ENCODE measurements at places on chromosomes 5 and 9.

- DNase-seq = no peak
Measured at GRCh38 chr5:131644822-131645221, 9.8 kb upstream of the RAPGEF6 start.

DNA sequence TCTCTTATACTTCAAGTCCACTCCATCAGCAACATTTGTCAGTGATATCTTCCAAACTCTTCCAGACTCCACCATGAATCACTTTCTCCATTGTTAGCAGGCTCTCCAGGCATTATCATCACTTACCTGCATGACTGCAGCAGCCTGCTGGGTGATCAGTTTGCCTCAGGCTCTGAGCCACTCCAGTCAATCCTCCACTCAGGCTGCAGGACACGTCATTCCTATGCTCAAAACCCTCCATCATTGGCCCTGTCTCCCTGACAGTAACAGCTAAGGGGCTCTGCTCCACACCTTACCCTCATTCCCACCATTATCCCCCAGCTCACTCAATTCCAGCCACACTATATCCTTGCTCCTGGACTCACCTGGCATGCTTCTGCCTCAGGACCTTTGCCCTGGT is 10.7 kb downstream of the DIRAS2 start:
- DNase-seq = no peak

GRCh38 chr5:35115920-35116319 is 68.2 kb upstream of the AGXT2 start:
- DNase-seq = no peak

GRCh38 chr5:75034137-75034739 is 18.1 kb downstream of the GCNT4 start:
- DNase-seq = peak; percentile 56

- no peak for DNase-seq
Measured at GRCh38 chr9:85730916-85731630, 10.7 kb downstream of the AGTPBP1 start.

DNA sequence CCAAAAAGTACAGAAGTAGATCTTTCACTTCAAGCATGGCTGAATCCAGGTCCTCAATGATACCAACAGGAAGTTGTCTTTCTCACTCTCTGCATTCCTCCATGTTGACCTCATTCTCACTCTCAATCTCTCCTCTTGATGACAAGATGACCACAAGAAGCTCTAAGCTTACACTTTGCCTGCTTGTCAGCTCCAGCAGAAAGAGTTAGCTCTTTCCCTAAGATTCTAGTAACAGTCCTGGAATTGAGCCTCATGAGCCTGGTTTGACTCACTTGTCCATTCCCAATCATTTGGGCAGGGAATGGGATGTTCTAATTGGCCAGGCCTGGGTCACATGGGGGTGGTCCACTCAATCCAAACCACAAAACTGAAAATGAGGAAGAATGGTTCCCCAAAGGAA is 3.3 kb upstream of the CLTA start:
- DNase-seq = no peak

DNA sequence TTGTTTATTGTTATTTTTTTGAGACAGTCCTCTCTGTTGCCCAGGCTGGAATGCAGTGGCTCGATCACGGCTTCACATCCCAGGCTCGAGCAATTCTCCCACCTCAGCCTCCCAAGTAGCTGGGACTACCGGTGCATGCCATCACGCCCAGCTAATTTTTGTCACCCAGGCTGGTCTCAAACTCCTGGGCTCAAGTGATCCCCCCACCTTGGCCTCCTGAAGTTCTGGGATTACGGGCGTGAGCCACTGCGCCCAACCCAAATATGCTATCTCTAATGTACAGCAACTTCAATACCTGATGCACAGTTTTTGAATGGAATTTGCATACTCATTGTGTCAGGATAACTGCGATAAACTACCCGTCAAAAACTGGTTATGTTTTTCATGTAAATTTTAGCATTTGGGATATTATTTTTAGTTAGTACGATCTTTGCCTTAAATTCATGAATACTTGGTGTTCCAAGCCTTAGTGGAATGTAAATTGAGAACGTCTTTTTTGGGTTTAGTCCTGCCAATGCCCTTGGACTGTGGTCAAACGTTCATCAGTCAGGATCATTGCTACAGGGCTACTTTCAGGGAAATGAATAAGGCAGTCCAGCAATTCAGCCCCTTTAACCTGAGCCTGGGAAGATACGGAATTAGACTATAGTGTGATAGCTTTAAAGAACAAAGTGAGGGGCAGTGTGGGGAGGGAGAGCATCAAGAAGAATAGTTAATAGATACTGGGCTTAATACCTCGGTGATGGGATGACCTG is 4.4 kb downstream of the UGCG start:
- no peak for DNase-seq

DNA sequence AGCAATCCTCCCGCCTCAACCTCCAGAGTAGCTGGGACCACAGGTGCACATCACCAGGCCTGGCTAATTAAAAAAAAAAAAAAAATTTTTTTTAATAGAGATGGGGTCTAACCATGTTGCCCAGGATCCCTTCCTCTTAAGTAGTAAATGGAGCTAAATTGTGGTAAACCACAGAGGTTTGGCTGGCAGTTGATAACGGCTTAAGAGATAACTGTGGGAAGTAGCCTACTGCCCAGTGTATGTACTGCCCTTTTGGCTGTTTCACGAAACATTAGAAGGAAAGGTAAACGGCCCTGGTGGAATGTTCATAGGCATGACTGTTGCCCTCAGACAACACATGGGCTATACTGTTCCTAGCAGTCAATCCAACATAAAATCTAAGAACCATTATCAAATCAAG is 44.4 kb downstream of the HMGCR start:
- DNase-seq = no peak

DNA sequence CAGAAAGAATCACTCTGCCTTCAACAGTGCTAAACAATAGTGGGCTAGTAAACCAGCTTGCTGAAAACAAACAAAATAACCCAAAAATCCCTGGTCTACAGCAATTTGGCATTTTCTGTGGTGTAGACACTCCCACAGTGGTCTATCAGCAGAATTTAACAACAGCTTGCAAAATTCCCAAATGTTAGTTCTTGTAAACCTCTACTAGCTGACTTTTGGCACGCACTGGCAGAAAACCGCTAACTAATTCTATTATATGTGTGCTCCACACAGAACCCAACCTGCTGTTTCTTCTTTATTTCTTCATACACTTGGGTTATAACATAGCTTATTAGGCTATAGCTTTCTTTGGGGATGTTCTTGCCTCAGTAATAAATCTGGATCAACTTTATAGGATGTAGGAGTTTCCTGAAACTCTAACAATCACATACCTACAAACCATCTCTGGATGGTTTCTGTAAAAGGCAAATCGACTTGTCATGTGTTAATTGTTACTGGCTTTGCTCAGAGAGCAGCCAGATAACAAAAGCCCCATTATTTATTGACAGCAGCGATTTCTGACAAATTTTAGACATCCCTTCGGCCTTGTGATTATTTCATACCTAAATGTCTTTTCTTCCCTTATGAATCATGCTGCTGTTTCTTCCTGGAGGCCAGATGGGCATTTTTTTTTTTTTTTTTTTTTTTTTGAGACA is 82.7 kb upstream of the NAA35 start:
- DNase-seq = no peak

- DNase-seq = no peak
Measured at GRCh38 chr5:178606269-178606668, 16.1 kb upstream of the COL23A1 start.

DNA sequence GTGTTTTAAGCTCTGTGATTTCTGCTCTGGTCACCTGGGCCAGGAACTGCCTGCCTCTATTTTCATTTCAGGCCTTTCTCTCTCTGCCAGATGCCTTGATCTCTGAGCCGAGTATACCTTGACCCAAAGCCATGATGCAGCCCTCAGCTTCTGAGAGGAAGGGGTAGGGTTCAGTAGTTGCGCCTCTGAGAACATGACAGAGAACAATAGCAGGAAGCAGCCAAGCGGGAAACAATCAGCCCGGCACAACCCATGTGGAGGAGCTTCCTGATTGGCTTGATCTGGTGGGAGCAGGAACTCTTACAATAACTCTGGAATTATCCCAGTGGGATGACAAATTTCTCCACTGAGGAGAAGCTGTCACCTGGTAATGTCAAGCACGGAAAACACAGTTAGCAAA is 127.4 kb downstream of the PALM2AKAP2 start:
- DNase-seq = no peak

DNA sequence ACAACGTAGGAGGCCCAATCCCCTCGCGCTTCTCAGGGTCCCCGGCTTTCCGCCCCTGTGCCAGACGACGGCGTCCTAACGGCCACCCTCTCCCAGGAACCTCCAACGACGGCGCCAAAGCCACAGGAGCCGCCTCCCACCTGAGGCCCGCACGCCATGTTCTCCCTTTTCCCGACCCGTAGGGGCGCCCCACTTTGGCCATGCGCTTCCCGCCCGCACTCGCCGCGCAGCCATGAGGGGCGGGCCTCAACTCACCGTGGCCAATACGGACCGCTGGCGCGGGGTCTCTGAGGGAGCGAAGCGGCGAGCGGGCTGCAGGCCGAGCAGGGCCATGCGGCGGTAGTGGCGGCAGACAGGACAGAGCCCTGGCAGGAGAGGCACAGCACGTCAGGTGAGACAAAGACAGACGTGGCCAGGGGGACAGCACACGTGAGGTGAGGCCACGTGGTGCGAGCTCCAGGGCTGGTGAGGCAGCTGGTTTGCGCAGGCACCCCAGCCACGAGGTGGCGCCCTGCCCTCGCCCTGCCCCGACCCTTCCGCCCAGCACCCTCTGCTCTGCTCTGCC is 1005.5 kb upstream of the PTPRD start:
- no peak for DNase-seq

GRCh38 chr5:159878988-159879471 is 37.3 kb upstream of the ADRA1B start:
- no peak for DNase-seq

DNA sequence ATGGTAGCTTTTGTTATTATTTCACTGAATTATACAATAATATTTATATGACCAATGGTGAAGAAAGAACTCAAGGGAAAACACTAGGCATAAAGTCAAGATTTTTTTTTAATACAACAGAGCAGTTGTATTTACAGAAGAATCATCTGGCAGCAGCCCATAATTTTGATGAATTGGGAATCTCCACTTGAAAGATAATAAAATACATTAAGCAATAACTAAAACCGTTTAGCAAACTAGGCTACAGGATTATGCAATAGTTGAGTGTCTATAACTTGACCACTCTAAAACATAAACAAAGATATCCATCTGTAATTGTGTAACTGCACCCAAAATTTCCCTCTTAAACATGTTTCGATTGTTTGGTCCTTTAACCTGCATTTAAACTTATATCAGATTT is 80.8 kb downstream of the SNCAIP start:
- no peak for DNase-seq

DNA sequence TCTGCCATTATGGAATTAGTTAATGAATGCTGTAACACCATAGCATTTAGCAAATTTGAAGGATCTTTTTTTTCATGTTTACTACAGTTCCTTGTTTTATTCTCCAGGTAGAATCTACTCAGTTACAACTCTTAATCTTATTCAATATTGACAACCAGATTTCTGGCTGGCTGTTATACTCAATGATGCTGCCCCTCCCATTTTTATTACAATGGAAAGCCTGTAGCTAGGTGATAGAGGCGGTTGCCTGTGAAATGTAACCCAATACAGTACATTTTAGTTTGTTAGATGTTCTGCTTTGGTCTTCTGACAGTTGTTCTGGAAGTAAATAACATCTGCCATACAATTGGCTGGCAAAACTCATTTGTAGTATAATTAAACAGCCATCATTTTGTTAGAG is 294.2 kb downstream of the DMRTA1 start:
- DNase-seq = no peak

DNA sequence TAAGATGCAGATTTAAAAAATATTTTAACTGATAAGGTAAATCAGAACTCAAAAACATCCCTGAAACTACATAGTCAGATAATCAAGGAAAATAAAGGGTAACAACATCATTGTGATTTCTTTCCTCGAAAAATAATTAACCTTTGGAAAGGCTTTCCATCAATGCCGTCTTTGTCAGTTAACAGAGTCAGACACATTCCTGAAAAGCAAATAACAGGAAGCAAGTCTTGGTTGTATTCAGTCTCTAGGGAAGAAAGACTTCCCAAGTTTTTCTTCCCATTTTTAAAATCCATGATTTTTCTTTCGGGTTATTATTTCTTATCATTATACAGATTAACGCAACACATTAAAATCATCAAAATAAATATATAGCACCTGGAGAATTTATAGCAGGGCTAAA is 256.4 kb upstream of the CDH6 start:
- no peak for DNase-seq

GRCh38 chr5:3022665-3023064 is 271.2 kb upstream of the IRX2 start:
- DNase-seq = no peak

GRCh38 chr9:27664121-27664779 is 91.0 kb upstream of the C9orf72 start:
- peak; percentile 11 for DNase-seq

GRCh38 chr9:83027153-83027891 is 35.6 kb downstream of the RASEF start:
- no peak for DNase-seq

- no peak for DNase-seq
Measured at GRCh38 chr5:179568721-179569120, 18.4 kb downstream of the RUFY1 start.

GRCh38 chr5:123512611-123513461 is 859 bp downstream of the CSNK1G3 start:
- DNase-seq = peak; percentile 48

DNA sequence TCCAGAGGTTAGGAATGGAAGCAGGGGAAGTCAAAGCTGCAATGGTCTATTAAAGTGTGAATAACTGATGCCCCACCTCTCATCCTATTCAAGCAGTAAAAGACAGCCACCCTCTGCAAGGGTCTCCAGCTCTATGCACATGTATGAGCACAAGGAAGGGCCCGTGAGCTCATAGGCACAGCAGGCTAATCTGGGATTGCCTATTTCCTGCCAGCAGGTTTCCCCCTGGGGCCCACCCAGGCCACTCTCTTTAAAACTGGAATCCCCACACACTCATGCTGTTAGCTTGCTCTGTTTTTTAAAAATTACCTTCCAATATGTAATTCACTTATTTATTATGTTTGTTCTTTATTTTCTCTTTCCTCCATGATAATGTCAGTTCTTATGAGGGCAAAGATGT is 48.7 kb upstream of the ZNF366 start:
- DNase-seq = no peak

GRCh38 chr5:89972901-89973300 is 436.7 kb downstream of the CETN3 start:
- DNase-seq = no peak

- DNase-seq = no peak
Measured at GRCh38 chr5:55991768-55992486, 2.8 kb downstream of the IL6ST start.

DNA sequence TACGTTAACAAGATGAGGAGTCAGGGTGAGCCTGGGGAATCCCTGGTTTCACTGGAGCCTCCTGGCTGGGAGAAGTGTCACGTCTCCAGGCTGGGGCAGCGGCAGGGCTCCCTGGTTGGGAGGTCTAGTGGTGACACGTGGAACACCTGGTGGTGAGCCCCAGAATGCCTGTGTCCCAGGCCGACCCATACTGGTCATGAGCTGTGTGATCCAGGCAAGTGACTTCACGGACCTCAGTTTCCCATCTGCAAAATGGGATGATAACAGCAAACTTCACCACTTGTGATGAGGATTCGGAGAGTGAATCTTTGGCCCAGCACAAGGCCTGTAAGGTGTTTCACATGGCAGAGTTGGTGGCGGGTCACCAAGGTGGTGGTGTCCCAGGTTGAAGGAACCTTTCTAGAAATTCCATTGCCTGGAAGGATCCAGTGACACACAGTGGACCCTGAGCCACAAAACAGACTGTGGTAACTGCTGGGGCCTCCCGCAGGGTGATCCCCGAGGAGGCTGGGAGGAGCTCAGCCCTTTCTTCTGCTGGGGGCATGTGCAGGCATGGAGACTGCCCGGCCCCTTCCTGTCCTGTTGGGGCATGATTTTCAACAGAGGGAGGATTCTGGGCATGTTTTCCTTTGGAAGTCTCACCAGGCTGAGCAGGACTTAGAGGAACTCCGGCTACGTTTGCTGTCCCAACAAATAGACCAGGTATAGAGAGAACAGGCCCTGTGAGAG is 153.9 kb upstream of the IER5L start:
- no peak for DNase-seq

All from activated CD4-positive, alpha-beta T cell treated with anti-CD3 and anti-CD28 coated beads for 48 hours (primary cell).